KG1 (cell line): ENCODE measurements at places on chromosomes 11 and 22.

GRCh38 chr11:46755962-46756361, 36.9 kb downstream of the F2 start:
- no peak for DNase-seq

DNA sequence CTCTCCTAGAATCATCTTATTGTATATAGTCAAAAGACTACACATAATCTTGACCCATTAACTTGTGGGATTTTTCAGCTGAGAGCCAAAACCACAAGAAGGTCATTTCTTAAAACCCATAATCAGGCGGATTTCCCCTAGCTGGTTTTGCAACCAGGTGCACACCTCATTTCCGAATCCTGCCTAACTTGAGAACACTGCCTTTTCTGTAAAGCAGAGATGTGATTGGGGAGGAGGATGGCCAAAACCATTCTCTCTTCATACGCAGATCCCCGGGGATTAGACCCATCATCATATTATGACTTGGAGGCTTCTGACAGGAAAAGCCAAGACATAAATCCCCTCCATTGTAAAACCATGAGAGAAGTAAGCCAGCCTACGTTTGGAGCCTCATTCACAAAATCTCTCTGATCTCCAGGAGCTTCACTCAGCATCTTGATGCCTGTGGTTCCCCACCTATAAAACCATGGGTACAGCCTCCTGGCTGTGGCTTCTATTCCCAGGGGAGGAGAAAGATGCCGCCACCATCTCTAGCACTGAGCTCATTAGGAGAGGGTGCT, 191.3 kb downstream of the KIF18A start:
- no peak for DNase-seq

DNA sequence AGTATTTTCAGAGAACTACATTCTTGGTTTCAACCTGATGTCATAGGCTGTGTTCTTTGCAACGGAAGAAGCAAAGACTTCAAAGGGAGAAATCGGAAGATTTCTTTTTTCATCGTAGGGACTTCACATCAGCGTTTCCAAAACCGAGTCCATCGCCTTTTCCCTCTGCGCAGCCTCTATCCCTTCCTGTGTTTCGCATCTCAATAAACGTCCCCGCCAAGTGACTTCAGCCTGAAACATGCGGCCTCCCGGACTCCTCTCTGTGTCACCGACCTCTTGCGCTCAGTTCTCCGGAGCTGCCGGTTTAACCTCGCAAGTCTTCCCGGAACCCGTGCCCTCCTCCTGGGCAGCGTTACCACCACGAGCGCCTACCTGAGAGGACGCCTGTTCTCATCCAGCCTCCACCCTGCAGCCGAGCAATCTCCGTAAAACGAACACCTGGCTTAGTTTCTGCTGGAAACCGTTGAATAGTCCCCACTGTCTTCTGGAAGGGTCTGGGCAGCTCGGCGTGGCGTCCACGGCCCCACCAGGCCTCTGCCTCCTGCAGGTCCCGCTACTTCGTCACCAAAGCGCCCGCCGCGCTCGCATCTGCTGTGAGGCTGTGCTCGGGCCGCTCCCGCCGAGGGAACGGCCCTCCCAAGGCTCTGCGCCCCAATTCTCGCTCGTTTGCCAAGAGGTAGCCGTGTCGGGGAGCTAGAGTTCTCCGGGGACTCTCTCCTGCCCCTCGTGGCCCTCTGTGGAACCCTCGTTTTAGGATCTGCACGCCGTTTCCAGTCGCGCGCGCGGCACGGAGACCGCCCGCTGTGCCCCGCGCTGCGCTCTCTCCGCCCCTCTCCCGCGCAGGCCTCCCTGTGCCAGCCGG, at the start of gene GLB1L3:
TSS of gene GLB1L3 (plus strand) at position 846 of the 862 bp plus-strand sequence. CDS start 362 bp downstream, outside the sequence.
- peak; percentile 44 for DNase-seq

DNA sequence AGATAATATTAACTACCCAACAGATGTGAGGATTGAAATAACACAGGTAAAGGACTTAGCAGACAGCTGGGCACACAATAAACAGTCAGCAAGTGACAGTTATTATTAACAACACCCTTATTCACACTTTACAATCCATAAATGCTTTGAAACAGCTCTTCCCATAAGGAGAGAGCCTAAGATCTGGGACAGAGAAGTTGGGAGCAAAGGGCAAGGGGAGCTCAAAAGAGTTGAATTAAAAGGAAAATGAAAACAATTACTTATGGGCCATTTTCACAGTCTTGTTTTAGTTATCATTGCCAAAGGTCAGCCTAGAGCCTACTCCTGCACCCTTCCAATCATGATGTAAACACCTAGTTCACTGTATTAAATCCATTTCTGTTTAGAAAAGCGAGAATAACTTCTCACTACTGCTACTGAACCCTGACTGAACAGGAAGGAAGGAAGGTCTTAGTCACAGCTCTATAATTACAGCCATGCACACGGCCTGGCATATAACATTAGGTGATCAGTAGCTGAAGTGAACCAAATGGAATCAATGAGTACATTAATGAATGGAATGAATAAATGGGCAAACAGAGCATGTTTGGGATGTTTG, 111.3 kb downstream of the PLEKHA7 start:
- peak; percentile 44 for DNase-seq

DNA sequence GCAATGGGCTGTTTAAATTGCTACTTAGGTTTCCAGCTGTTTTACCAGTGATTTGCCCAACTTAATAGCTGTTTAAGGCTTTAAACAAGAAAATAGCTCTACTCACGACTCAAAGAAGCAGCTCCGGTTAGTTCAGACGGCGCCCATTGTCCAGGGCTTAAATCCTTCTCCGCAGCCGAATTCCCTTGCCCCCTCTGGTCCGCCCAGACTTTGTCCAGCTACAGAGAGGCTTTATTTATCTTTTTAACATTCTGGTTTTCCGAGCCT, 20.9 kb upstream of the SCUBE1 start:
- DNase-seq, result no peak

DNA sequence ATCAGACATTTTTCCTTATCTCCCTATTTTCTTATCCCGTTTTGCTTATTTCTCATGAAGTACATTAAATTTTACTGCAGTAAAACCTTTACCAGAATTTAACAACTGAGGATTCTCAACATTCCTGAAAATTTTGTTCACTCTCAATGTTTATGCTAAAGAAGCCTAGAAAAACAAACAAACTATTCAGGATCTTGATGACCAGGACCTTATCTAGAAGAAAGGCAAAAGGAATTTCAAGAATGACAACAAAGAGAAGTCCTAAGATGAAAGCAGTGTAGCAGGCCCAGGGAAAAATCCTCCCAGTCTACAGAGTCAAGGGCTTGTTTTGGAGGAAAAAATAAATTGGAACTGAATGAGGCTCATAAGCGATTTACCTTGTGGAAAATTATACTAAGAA, 283.3 kb upstream of the ARHGAP42 start:
- DNase-seq, result no peak

DNA sequence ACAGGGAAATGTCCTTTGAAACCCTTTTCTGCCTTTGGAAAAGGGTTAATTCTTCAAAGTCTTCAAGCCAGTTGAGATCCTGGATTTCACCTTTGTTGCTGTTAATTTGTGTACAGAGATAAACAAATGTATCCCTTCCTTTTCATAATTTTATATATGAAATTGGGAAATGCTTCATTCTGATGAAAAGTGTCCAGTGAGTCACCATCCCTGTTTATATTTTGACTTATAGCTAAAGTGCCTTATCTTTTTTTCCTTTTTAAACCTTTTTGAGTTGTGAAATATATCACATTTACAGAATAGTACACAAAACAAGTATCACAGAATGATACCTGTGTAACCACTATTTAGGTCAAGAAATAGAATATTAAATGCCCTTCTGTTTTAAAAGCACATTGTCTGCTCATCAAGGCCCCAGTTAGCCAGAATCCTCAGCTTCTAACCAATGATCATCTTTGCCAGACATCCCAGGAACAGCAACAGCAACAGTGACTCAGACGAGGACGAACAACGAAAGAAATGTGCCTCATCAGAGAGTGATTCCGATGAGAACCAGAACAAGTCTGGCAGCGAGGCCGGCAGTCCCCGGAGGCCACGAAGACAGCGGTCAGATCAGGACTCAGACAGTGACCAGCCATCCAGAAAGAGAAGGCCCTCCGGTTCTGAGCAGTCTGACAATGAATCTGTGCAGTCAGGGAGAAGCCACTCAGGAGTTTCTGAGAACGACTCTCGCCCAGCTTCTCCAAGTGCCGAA, 27.3 kb downstream of the CTR9 start:
- DNase-seq, result no peak

- DNase-seq, result no peak
These were observed 223.2 kb upstream of the E2F8 start for GRCh38 chr11:19463976-19464375.

DNA sequence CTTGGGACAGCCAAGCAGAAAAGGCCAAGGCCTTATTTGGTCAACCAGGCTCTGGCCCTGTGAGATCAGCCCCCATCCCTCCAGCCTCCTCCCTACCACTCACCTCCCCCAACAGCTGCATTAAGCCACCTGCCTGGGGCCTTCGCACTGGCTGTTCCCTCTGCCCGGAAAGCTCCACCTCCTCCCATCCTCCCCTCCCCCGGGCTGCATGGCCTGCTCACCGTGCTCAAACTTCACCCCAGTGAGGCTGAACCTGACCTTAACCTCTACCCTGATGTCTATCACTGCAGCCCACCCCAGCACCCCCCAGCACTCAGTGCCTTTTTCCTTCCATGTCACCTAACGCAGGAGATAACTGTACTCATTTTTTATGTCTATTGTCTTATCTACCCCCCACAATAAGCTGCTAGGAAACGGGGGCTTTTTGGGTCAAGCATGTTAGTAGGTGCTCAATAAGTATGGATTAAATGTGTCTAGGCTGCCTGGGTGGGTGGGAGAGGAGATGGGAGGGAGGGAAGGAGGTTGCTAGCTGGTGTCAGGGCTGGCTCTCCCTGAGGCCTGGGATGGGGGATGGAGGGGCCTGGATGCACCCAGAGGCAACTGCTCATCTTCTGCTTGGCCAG, 912 bp downstream of the PTPRCAP start:
- peak; percentile 45 for DNase-seq

GRCh38 chr11:119169282-119169719, 776 bp downstream of the NLRX1 start:
- DNase-seq, result peak; percentile 18

GRCh38 chr11:114052160-114052559, 7.4 kb upstream of the ZBTB16 start:
- no peak for DNase-seq

DNA sequence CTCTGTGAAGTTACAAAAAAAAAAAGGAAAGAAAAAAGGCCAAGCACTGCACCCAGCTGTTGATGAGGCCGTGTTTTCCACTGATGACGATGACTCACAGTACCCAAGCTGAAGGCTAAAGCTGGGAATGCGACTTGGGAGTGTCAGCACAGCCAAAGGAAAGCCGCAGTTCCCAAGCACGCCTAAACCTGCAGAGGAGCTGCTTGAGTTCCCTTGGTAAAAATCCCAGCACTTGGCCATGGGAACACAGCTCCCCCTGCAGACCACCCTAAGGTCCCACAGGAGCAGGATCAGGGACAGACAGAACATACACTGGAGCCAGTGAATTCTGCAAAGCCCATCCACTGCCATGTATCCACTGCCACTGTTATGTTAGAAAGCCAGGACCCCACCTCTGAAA, 39.9 kb downstream of the SERGEF start:
- no peak for DNase-seq

DNA sequence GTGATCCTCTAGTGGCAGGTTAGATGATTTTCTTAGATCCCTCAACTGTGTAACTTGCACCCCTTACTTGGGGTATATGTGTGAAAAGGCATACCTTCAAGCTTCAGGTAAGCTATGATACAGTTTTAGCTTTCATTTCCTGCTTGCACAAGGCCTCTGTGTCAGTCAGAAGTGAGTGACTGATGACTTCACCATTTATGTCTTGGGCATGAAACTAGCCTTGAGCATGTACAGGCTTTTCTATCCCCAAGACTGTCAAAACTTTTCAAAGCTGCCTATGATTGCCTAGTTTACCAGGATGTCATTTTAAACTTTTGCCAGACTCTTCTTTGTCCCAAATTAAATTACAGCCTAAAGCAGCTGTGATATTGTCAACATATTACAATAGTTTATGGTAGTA, 286.1 kb upstream of the CNTN5 start:
- no peak for DNase-seq

DNA sequence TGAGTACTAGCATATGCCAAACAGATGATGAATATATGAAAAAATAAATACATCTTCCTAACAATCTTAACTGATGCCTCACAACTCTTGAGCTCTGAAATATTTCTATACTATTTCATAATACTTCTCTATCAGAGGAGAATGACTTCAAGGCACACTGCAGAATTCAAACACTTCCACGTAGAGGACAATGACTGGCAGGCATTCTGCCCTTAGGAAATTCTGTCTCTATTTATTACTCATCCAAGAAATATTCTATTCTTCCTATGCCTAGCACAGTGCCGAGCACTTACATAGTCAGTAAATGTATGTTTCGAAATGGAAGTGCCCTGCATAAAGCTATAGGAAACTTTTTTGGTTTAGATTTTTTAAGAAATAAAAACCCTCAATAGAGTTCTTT, 809.1 kb downstream of the DLG2 start:
- no peak for DNase-seq

- DNase-seq, result no peak
These were observed 17.7 kb downstream of the MOGAT2 start for GRCh38 chr11:75735181-75735845.

DNA sequence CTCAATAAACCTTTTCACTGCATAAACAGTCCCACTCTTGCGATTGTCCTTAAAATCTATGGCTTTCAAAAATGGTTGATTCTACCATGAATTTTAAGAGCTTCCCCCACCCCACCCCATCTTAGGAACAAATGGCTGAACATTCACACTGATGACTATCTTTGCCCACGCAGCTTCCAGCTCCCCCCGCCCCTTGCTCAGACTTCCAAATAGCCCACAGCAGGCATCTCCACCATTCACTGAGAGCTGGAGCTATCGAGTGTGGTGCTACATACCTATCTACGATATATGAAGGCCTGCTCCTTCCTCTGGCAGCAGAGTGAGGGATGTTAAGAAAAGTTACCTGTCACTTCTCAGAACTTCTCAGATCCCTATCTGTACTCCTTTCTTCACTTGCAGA, 26.7 kb downstream of the EIF3F start:
- DNase-seq, result no peak

- no peak for DNase-seq
These were observed 115.6 kb downstream of the DSCAML1 start for GRCh38 chr11:117681438-117681837.

GRCh38 chr11:17148536-17148935, 59.2 kb downstream of the PIK3C2A start:
- no peak for DNase-seq

- DNase-seq, result no peak
These were observed at the start of gene SOX6 for GRCh38 chr11:16356057-16356760. Gene SOX6 (minus strand): TSS chr11:16356546. CDS start chr11:16341248, 15,298 bp downstream.

- no peak for DNase-seq
These were observed 96.2 kb upstream of the TEAD1 start for GRCh38 chr11:12577725-12578644.
